Stimulated activated CD8-positive, alpha-beta memory T cell treated with anti-CD3 and anti-CD28 coated beads, Interleukin-4, amount 100 ng/mL, for 1 hour (primary cell): ENCODE measurements at places on chromosomes 7 and 10.

GRCh38 chr7:80678707-80679106 is 40.3 kb downstream of the CD36 start:
- DNase-seq: no peak

GRCh38 chr10:47339759-47340607 is 8.2 kb upstream of the RBP3 start:
- DNase-seq: no peak

GRCh38 chr10:74752371-74753040 is 73.9 kb upstream of the KAT6B start:
- DNase-seq: no peak

GRCh38 chr10:33547976-33548375 is 213.5 kb upstream of the NRP1 start:
- DNase-seq: no peak

DNA sequence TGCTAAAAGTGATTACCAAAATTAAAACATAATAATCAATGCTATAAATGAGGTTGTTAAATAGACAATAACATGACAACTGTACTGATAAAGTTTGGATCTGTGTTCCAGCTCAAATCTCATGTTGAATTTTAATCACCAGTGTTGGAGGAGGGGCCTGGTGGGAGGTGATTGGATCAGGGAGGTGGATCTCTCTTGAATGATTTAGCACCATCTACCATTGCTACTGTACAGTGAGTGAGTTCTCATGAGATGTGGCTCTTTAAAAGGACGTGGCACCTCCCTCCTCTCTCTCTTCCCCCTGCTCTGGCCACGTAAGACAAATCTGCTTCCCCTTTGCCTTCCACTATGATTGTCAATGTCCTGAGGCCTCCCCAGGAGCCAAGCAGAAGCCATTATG is 77.5 kb downstream of the HTR5A start:
- no peak for DNase-seq

GRCh38 chr7:131110297-131111080 is 217.2 kb upstream of the MKLN1 start:
- no peak for DNase-seq

DNA sequence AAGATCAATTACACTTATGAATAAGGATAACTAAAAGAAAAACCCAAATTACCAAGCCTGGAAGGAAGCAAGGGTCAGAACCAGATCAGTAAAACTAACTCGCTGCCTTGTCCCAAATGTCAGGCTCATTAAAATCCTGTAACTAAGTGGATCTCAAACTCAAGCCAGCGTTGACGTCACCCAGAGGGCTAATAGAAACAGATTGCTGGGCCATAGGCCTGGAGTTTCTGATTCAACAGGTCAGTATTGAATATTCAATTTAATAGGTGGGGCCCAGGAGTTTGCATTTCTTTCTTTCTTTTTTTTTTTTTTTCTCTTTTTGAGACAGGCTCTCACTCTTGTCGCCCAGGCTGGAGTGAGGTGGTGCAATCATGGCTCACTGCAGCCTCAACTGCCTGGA is 397.0 kb downstream of the CALN1 start:
- DNase-seq: no peak

- no peak for DNase-seq
Observed at GRCh38 chr7:105648561-105649401, 67.5 kb upstream of the EFCAB10 start.

DNA sequence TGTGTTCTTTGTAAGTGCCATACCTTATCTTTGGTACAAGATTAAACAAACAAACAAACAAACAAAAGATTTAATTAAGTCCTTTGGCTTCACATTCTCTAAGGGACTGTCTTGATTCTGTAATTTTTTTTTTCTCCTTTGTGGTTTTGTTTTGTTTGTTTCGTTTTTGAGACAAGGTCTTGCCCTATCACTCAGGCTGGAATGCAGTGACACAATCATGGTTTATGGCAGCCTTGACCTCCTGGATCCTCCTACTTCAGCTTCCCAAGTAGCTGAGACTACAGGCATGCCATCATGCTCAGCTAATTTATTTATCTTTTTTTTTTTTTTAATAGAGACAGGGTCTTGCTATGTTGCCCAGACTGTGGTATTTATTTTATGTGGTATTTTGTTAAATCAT is 165.8 kb downstream of the LRRC4 start:
- no peak for DNase-seq

- no peak for DNase-seq
Observed at GRCh38 chr10:99667108-99667751, 7.9 kb downstream of the ENTPD7 start.

GRCh38 chr7:40582539-40582938 is 447.7 kb downstream of the SUGCT start:
- no peak for DNase-seq

- DNase-seq: no peak
Observed at GRCh38 chr7:151565541-151565940, 45.8 kb upstream of the RHEB start.

DNA sequence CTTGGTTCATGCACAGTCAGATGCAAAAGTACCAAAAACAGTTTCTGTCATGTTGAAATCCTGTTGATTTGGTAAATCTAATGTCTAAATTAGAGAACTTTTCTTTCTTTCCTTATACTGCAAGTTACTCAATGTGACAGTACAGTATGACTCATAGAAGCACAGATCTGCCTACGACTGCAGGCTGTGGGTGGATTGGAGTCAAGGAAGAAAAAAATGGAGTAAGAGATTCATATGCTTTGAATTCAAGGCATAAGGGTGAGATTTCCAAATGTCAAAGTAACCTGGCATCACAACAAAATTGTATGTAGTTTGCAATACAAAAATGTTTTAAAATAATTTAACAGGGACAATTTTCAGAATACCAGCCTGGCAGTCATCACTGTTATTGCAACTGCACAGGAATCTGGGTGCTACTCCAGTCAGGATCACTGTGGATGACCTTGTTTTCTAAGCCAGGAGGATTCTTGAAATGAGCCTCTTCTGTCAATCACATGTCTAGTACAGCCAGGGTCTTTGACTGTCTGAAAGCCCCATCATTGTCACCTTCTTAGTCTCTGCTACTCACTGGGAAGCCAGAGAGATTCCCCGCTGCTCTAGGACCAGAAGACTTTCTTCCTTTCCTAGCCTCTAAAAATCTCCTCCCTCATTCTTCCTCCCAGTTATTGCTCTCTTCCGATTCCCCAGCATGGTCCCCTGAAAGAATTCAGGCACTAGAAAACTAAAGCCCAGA is 83.6 kb downstream of the CD36 start:
- DNase-seq: no peak

GRCh38 chr7:33771422-33771821 is 133.9 kb upstream of the BMPER start:
- DNase-seq: no peak
